ENCODE measurements at places on chromosomes 16 and 17.

GRCh38 chr17:27893841-27894503 lies 807 bp upstream of the LYRM9 start:
- no peak for DNase-seq

GRCh38 chr17:33647956-33648355 lies 354.9 kb upstream of the ASIC2 start:
- no peak for DNase-seq

- no peak for DNase-seq
Observed at GRCh38 chr16:3152027-3152276, 17.1 kb downstream of the ZNF213 start.

DNA sequence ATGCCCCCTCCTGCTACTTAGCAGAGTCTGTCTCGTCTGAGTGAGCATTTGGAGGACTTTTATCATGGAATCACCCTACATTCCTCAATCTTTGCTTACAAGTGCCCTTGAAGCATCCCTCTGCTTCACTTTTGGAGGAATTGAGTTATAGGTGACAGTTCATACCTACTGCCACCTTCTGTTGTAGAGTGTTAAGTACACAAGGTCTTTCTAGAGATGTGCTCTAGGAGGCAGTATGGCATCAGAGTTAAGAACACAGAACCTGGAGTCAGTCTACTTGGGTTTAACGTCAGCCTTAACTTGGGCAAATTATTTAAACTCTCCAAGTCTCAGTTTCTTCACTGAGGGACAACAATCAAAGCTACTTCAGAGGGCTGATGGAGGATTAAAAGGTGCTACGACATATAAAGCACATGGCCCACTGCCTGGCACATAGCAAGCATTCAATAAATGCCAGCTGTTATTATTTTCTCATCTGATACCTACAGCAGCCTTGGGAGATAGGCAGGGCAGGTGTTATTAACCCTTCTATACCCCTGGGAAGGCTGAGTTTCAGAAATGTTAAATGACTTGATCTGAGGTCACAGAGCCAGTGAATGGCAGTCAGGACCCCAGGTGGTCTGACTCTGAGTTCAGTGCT lies 62.2 kb downstream of the UTP18 start:
- no peak for DNase-seq

DNA sequence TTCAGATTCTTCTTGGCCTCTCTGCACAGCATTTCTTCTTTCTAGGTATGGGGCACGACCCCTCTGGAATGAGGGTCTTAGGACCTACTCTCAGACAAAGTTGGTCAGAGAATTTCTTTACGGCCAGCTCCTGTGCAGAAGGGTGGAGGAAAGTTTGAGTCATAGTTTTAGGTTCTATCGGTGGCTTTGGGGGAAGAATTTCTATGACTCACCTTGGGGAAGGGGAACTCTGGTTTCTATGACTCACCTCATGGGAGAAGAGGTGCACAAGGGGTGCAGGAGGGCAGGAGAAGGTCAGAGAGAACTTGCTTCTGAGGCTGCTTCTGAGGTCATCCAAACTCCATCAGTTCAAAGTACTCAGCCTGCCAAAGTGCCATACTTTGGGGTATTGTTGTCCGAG lies 2.5 kb upstream of the ABCC12 start:
- no peak for DNase-seq

DNA sequence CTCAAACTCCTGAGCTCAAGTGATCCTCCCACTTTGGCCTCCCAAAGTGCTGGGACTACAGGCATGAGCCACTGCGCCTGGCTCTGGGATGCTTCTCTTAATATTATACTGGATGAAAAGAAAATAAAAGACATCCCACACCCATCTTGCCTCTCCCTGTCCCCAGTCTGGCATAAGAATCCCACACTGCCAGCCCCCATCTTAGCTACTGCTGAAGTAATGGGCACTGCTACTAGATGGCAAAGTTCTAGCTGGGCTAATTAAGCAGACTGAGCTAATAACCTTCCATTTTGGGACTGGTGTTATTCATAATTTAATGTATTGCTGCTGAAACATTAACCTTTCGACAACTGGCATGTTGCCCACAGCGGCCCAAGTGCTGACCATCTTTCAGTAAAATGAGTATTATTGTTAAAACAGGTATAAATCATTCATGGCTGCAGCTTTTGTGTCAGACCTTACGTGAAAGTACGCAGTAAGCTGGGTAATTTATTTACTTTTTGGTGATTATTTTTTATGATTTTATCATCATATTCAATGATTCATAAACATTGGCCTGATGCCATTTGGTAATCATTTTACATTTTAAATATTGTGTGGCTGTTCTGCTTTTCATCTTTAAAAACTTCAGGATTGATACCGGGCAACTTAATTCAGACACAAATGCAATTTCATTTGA lies 47.4 kb upstream of the ZFHX3 start:
- DNase-seq: no peak

DNA sequence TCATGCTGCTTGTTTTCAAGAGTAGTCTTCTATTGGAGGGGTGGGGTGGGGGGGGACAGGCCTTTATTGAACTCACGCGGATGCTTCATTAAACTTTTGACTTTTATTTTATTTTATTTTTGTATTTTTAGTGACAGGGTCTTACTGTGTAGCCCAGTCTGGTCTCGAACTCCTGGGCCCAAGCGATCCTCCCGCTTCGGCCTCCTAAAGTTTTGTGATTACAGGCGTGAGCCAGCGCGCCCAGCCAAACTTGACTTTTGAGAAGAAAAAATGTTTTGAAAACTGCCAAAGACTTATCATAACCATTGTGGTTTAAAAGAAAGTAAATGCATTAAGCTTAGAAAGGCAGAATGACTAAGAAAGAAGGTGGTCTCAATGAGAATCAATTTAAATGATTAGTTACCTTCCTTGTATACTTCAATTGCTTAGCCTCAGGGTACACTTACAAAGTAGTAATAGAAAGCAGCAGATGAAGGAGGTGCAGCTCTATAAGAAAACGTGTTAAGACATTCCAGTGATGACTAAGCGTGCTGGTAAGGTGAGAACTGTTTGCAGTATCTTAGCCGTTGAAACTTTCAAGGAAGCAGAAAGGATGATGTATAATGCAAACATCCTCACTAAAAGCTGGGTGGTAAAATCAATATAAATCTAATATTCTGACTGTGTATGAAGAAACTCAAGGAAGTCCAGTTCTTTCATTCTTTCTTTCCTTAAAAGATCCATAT lies 1.2 kb downstream of the AP2B1 start:
- DNase-seq: no peak

DNA sequence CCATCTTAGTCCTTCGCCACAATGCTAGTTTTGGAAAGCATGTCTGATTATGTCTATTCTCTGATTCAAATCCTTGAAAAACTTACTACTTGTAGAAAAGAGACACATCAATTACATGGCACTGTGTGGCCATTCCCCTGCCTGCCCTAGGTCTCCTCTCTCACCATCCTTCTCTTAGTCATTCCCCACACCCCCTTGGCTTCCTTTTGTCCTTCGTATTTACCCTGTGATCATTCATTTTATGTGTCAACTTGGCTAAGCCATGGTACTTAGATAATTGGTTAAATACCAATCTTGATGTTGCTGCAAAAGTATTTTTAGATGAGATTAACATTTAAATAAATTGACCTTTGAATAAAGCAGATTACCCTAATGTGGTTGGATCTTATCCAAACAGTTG lies 122.9 kb upstream of the CDH11 start:
- DNase-seq: no peak

GRCh38 chr16:75271441-75272096 lies 20.1 kb upstream of the BCAR1 start:
- DNase-seq: no peak

- no peak for DNase-seq
Observed at GRCh38 chr17:9878786-9879525, 26.1 kb downstream of the RCVRN start.

DNA sequence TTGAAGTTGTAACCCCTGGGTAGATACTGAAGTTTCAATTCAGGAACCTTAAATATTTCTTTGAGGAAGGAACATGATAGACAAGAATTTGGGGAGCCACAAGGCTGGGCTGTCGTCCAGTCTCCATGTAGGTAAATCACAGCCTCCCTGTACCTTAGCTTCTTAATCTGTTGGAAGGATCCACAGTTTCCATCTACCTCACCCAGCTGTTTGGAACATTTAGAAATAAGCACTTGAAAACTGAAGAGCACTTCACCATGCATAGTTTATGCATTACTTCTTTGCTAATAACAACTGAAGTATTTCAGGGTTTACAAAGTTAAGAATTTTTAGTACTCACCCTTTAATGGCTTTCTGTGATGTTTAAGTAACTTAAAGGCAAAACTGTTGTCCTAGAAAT lies 17.2 kb downstream of the TXNDC11 start:
- no peak for DNase-seq

- no peak for DNase-seq
Observed at GRCh38 chr17:75665981-75666380, 973 bp downstream of the RECQL5 start.

DNA sequence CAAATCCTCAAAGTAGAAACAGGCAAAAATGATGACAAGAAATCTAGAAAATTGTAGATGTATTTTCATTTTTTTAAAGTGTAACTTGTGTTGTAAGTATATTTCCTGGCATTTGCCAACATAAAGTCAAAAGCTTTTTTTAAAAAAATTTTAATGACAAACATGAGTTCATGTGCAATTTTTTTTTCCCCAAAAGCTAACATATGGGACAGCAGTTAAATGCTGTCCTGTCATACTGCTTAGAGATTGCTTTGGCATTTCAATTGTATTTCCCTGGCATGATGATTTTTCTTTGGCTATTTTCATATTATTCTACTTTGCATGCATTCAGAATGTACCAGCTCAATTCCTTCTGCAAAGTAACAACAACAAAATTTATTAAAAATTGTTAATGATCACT lies 24.5 kb upstream of the CPPED1 start:
- no peak for DNase-seq

DNA sequence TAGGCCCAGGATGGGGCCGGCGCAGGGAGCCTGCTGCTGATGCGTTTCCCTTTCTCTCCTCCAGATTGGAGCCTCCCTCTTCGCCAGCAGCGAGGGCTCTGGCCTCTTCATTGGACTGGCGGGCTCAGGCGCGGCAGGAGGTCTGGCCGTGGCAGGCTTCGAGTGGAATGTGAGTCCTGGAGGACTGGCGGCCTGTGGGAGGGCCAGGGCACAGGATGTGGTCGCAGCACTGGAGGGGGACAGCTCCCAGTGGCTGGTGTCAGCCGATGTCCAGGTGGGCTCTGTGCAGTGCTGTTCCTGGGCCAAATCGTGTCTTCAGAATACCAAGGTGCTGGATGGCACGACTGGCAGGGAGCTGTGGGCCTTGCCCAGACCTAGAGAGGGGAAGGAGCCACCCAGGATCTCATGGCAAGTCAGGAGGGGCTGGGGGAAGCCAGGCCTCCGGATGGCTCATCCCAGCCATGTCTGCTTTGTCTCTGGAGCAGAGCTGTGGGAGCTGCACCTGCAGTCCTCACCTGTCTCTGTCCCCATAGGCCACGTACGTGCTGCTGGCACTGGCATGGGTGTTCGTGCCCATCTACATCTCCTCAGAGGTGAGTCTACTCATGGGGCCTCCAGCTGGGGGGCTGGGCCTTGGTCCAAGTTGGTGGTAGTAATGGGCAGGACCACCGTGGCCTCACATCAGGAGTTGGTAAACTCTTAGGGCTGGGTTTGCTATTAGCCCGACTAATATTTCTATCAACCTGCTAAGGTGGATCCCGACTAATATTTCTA lies 7.3 kb downstream of the SLC5A10 start:
- DNase-seq: no peak

- no peak for DNase-seq
Observed at GRCh38 chr17:320139-320538, 32.5 kb downstream of the RPH3AL start.

DNA sequence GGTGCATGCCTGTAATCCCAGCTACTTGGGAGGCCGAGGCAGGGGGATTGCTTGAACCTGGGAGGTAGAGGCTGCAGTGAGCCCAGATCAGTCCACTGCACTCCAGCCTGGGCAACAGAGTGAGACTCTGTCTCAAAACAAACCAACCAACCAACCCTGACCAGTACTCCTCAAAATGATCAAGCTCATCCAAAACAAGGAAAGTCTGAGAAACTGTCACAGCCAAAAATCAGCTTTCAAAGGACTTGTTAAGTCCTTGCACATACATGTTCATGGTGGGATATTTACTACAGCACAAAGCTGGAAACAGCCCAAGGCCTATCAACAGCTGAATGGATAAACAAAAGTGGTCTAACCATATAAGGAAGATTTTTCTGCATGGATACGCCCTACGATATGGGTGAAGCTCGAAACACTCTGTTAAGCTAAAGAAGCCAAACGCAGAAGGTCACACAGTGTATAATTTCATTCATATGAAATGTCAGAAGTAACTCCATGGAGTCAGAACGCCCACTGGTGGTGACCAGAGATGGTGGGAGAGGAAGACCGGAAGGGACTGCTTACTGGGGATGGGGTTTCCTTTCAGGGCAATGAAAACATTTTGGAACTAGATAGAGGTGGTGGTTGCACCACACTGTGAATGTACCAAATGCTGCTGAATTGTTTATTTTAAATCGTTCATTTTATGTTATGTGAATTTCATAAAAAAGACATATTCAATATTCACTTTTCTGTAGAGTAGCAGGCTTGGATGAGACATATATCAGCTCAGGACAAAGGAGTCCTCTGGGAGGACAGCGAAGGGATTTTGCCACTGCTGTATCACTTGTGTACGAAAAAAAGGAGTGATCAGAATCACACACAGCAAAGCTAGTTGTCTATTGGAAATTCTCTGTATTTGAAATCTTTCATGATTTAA lies 17.7 kb downstream of the CCL17 start:
- DNase-seq: peak; percentile 60

DNA sequence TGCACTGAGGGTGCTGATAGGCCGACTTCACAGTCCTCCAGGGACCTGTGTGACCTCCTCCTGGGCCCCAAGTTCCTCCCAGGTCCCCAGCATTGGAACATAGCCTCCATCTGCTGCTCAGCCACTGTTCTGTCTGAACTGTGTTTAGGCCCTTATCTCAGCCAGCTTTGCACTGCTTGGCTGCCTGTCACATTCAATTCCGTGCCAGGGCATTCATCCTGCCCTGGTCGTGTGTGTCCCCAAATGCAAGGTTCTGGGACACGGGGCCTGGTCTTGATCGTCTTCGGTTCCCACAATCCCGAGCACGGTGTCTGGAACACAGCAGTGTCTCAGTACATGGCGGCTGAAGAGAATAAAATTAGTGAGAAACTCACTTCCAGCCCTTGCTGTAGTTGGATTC lies 69.9 kb upstream of the NFAT5 start:
- no peak for DNase-seq

DNA sequence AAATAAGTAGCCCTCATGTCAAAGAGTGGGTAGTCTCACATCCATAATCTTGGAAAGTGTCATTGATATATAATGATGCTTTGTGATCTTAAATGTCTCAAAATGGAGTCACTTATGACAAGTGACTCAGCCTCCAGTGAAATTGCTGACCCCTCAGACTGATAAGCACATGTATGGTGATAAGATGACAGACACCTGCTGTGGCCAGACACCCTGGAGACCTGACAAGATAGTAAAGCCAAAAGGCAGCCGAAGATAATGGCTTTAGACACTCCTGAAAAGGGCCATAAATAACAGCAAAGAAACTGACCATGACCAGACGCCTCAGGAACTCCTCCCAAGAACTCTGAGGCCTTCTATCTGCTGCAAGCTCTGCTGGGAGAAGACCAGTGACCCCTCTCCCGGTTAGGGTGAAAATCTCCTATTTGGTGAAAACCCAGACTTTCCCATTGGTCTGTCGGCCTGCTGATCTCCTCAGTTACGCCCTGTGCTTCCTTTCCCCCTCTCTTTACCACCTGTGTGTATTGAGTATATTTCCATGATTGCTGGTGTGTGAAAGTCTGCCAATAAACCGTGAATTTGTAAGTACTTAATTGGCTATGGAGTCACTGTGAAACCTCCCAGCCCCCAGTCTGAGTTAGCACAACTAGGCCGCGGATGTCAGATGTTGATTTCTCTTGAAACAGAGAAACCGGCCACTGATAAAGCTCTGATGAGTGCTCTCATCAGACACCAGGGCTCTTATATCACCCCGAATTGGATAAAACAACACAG lies 226.7 kb upstream of the MYOCD start:
- no peak for DNase-seq
